ENCODE measurements at places on chromosomes 11 and 22.

GRCh38 chr11:85723088-85723487, 37.1 kb upstream of the CCDC89 start:
- DNase-seq = no peak

GRCh38 chr11:69153661-69154060, 2.1 kb upstream of the SMIM38 start:
- no peak for DNase-seq

- no peak for DNase-seq
Observed at GRCh38 chr11:32396331-32396730, 39.0 kb downstream of the WT1 start.

- DNase-seq = no peak
Observed at GRCh38 chr11:69158301-69159149, 2.8 kb downstream of the SMIM38 start.

DNA sequence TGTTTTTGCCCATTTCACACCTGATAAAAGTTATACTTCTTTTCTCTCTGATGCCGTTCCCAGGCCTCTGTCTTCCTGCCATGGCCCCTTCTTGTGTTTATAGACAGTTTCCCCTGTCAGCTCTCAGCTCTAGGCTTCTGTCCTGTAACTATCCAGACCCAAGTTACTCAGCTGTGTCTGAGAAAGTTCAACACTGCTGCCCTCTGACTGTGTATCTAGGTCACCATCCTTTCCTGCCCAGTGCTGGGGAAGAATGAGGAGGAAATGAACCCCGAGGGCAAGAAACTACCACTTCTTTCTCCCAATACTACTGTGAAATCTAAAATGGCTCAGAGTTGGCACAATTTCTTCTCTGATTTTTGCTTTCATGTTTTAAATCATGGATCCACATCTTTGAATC, 29.6 kb downstream of the SNX19 start:
- DNase-seq = no peak

DNA sequence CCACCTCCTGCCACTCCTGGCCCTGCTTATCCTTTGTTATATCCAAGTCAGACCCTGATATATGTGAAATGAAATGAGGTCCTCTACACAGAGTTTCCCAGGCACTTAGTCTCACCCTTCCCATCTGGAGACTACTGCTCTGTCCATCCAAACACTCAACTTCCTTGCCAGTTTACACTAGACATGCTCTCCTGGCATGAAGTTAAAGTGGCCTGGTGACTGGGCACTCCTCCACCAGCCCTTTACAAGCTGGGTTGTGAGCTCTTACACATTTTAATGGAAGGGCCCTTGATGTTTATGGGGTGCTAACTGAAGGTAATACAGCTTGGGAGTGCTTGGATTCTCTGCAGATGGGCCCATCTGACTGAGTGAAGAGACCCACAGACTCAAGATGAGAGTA, 216.1 kb upstream of the NARS2 start:
- no peak for DNase-seq

- peak; percentile 43 for DNase-seq
Observed at GRCh38 chr11:33040033-33040861, 875 bp downstream of the TCP11L1 start.

DNA sequence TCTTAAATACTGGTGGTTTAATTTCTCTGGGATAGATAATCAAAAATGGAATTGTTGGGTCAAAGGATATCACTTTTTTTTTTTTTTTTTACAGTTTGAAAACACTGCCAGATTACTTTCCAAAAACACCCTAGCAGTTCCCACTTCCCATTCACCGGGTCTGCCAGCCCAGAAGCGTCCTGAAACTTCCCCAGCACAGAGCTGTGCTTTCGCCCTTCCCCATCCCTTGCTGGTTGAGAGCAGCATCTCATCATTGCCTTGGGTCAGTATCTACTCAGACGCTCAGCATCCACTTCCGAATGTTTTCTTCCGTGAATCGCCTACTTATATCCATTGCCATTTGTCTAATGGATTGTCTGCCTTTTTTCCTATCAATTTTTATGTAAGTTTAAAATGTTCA, 5.5 kb downstream of the CERK start:
- no peak for DNase-seq

GRCh38 chr11:2511421-2512369, 66.9 kb downstream of the KCNQ1 start:
- DNase-seq = peak; percentile 17

Measured in CD4-positive, alpha-beta T cell treated with Interleukin-15 for 1 hour (primary cell).